Ascending aorta (tissue), 2 donors: ENCODE measurements at places on chromosomes 4 and X. TPM values are rescaled to one million over a fixed set of nuclear protein-coding genes. Genes with fewer than 3 reads are reported as not detected.

Gene NR0B1
- 0.21 TPM for total RNA-seq

Gene ACOT9
- 6.6 TPM for total RNA-seq

Gene PLP2
- 51.6 TPM for total RNA-seq

Gene TMEM35A
- total RNA-seq = not detected

Gene VEGFD
- total RNA-seq = 0.85 TPM

Gene ARSJ
- 14.6 TPM for total RNA-seq

Gene TDO2
- 0.21 TPM for total RNA-seq

Gene BTK
- total RNA-seq = 0.64 TPM

Gene ZMAT1
- total RNA-seq = 0.96 TPM

Gene PAGE2B
- total RNA-seq = not detected

Gene NDNF
- total RNA-seq = 1.9 TPM

Gene PLCXD1
- total RNA-seq = 3.0 TPM

Gene GRIA2
- 3.0 TPM for total RNA-seq
